MG63 (cell line): ENCODE measurements at places on chromosomes 13 and 19.

GRCh38 chr13:77737583-77738200 lies 40.2 kb downstream of the SLAIN1 start:
- DNase-seq, result no peak

GRCh38 chr13:36418022-36418805 lies 14.1 kb upstream of the CCNA1 start:
- peak; percentile 14 for DNase-seq

- no peak for DNase-seq
These were observed 2.9 kb upstream of the PTOV1 start for GRCh38 chr19:49847731-49848696.

DNA sequence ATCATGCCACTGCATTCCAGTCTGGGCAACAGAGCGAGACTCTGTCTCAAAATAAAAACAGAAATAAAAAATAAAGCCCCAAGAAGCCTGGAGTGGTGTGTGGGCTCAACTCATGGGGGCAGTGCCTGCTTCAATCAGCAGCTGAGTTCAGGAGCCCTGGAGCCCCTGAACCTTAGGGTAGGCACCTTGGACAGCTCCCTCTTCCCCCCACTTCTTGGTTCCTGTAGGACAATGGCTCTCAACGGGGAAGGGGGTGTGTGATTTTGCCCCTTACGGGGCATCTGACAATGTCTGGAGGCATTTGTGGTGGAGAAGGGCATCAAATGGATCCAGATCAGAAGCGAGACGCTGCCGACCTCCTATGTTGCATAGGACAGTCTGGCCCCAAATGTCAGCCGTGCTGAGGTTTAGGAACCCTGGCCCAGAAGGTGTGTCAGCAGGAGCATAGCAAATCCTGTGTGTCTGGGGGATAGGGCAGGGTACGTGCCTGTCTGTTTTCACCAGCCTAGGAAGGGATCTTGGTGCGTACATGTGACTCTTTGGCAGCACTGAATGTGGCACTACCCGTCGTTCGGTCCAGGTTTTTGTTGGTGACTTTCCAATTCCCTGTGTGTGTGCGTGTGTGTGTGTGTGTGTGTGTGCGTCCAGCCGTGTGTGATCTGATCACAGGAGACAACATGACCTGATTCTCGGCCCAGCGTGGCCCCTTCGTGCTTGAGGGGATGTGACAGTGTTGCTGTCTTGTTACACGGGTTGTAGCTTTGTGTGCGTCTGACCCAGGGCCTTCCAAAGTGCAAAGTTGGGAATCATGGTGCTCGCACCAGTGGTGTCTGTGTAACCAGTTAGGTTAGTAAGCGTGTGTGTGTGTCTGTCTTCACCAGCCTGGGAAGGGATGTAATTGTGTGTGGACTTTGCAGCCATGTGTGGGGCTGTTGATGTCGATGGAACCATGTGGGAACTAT lies 7.5 kb downstream of the IGLON5 start:
- no peak for DNase-seq

DNA sequence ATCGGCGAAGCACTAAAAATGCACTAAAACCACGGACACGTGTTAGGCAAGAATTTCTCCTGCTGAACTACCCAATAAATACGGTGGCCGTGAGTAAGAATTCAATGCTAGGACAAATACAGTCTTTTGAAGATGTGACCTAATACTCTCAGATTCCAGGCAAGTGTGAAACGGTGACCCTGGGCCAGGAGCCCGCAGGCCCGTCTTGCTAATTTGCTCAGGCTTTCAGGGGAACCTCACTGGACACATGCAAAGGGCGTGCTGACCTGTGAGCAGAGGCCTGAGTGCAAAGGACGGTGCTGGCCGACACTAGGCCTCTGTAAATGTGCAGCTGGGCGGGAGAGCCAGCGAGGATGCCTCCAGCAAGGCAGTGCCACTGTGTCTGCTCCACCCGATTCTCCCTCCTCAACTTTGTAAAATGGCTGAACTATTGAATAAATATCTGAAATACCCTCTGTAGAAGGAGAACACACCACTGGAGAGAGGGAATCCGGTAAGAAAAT lies 70.1 kb downstream of the STK24 start:
- DNase-seq, result no peak

DNA sequence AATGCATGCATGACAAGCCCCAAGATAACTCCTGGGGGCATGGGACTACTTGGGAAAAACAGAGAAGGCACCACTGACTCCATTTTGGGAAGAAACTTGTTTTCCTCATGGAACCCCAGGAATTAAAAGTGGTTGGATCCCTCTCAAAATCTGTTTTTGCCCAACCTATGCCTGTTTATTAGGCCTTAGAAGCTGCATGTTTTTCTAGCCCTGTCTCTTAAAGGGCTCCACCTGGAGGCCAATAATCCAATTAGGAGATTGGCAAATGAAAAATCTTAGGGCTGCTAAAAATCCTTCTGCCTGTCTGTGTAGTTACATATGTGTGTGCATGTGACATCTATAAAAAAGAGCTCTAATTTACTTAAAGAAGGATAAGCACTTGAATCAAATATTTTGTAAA lies 26.9 kb downstream of the MED4 start:
- no peak for DNase-seq

GRCh38 chr13:19861762-19862161 lies 1.7 kb downstream of the ZMYM5 start:
- DNase-seq, result no peak

- no peak for DNase-seq
These were observed 135.1 kb downstream of the LMO7 start for GRCh38 chr13:75771226-75771625.

DNA sequence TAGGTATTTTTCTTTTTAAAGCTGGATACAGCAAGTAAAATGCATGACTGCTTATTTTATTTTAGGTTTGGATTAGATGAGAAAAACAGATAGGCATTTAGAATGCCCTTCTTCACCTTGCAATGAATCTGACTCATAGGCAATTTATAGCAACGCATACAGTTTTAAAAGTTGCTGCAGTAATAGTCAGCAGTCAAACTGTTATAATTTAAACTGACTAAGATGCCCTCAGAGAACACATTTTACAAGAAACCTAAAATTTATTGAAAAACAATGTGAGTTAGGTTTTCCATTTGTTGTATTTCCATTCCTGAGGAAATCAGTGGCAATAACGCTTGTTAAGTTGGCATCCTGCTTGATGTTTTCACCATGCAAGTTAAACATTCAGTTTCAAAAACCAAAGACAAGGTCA lies 1128.2 kb upstream of the PCDH9 start:
- DNase-seq, result no peak

- no peak for DNase-seq
These were observed 60.0 kb upstream of the SCEL start for GRCh38 chr13:77475345-77476084.

GRCh38 chr13:111115061-111115964 lies at the start of gene ARHGEF7:
Gene ARHGEF7, plus strand, starts transcription at chr13:111115310. Its CDS starts 217 bp downstream, at chr13:111115527.
- DNase-seq, result no peak

- no peak for DNase-seq
These were observed 373.0 kb upstream of the SLITRK1 start for GRCh38 chr13:84255226-84255797.

DNA sequence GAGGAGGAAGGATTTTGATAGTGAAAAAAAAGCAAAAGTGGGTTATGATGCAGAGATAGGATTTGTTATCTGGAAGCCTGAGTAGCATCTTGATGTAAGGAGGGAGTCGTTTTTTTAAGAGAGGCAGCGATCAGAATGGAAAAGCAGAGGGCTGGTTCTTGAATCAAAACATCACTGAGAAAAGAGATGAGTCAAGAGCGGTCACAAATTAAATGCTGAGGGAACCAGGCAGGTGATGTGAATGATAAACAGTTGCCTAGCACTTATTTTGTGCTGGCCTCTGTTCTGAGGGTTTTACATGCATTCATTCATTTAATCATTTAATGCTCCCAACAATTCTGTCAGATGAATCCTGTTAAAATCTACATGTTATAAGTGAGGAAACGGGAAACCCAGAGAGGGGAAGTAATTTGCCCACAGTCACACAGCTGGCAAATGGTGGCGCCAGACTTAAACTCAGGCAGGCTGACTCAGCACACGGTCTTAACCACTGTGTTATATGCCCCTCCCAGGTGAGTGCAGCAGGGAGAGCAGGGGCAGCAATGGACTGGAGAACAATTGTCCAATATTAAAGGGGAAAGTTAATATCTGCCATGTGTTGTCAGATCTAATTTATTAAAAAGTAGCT lies 21.4 kb downstream of the SIGLECL1 start:
- peak; percentile 18 for DNase-seq

GRCh38 chr19:13526552-13526951 lies 20.3 kb upstream of the CACNA1A start:
- DNase-seq, result peak; percentile 48

DNA sequence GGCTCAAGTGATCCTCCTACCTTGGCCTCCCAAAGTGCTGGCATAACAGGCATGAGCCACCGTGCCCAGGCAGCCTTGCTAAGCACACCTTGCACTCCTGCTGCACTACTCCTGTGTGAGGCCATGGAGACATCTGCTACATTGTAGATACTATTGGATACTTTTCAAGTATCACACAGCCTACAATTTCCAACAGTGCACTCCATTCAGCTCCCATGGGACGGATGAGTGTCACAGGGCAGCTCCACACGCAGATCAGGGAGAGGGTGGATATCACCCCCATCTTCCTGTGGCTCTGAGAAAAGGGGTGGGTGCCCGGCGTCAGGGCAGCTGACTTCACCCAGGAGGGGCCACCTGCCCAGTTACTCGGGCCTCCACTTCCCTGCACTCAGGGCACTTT lies 39.1 kb upstream of the CCNE1 start:
- no peak for DNase-seq

GRCh38 chr19:2722541-2723344 lies 1.6 kb upstream of the DIRAS1 start:
- peak; percentile 89 for DNase-seq

DNA sequence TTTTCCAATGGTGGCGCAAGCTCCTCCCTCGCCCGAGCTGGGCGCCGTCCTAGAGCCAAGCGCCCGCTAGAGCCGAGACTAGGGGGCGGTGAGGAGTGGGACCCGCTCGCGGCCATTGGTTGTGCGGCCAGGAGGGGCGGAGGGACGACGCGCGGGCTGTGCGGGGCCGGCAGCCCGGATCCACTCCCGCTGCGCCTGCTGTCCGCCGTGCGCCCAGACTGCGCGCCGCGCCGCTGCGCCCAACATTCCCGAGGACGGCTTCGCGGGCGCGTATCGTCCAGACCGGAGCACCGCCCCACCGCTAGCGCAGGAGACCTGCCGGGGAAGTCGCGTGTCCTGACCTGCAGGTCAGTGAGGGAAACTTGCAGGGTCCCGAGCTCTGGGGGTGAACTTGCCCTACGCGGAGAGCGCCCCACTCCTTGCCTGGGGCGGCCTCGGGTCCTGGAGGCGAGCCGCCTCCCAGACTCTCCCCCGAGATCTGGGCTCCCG lies at the start of gene SERTM1:
Gene SERTM1 (plus strand): TSS at position 183 of the 489 bp plus-strand sequence. CDS start 21,059 bp downstream, outside the sequence.
- peak; percentile 42 for DNase-seq

DNA sequence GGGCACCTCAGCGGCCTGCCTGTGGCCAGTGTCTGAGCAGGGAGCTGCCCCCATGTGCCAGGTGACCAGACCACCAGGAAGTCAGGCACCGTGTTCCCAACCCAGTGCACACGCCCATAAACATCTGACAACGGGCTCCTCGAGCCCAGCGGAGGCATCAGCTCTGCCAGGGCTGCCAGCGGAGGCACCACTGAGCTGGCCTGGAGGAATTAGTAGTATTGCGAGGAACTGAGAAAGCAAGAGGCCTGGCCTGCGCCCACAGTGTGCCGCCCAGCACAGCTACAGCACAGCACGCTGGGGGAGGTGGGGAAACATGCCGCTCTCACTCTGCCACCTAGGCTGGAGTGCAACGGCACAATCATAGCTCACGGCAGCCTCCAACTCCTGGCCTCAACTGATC lies 44.6 kb downstream of the ANKRD27 start:
- DNase-seq, result no peak

GRCh38 chr19:43414554-43414953 lies at the start of gene TEX101:
Gene TEX101, plus strand, starts transcription at chr19:43414890. Its CDS starts 1,030 bp downstream, at chr19:43415920.
- no peak for DNase-seq

DNA sequence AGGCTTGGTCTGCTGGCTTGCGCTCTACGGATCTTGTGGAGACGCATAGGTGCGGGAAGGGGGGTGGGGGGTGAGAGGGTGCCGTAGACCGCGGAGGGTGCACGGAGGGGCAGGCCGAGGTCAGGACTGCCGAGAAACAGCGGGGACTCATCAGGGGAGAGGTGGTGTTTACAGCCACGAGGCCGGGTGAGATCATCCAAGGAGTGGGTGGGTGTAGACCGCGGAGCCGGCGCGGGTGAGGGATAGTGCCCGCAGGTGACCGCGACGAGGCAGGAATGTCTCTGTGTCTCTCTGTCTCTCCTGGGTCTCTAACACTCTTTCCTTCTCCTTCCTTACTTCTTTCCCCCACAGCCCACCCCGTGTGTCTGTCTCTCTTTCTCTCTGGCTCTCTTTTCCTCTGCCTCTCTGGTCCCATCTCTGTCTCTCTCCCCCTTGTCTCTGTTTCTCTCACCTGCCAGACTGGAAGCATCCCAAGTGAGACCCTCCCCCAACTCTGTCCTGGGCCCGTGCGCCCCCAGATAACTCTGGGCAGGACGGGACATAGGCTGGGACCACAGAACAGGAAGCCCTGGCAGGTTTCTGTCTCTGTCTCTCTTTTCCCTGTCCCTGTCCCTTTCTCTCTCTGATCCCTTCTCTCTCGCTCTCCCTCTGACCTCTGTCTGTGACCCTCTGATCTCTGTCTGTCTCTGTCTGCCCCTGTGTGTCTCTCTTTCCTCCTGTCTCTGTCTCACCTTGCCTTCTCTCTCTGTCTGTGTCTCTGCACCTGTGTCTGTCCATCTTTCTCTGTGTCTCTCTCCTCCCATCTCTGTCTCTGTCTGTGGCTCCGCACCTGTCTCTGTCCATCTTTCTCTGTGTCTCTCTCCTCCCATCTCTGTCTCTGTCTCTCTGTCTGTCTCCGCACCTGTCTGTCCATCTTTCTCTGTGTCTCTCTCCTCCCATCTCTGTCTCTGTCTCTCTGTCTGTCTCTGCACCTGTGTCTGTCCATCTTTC lies 1.8 kb upstream of the KLK4 start:
- no peak for DNase-seq

- DNase-seq, result no peak
These were observed 283.0 kb downstream of the SHISA2 start for GRCh38 chr13:25768838-25769237.

GRCh38 chr19:19459073-19459472 lies 53.6 kb downstream of the GATAD2A start:
- DNase-seq, result no peak

DNA sequence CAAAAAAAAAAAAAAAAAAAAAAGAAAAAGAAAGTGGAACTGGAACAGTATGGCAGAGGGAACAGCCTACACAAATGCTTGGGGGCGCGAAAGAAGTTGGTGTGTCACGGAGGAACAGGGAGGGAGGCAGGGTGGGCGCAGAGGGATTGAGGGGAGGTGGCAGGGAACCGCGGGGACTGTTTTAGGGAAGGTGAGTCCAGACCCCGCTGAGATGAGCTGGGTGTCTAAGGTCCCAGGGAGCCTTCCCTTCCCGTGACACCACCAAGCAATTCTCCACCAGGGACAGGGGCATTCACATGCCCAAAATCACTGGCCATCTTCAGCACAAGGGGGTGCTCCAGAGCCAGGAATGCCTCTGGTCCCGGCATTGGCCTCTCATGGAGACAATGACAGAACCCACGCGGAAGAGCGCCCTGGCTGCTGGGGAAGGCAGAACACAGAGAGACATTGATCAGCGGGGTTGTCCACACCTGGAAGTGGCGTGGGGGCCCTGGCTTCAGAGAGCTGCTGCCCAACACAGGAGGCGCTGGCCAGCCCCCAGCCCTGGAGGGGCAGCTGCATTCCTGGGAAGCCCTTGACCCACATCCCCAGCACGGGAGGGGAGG lies 6.9 kb downstream of the PEAK3 start:
- DNase-seq, result peak; percentile 33

- DNase-seq, result no peak
These were observed 364.3 kb downstream of the KCNRG start for GRCh38 chr13:50379584-50379983.
